Activated gamma-delta T cell treated with anti-CD3 and anti-CD28 coated beads, Interleukin-2, amount 50 U/mL, for 16 hours (primary cell): ENCODE measurements at places on chromosomes 11 and 22.

DNA sequence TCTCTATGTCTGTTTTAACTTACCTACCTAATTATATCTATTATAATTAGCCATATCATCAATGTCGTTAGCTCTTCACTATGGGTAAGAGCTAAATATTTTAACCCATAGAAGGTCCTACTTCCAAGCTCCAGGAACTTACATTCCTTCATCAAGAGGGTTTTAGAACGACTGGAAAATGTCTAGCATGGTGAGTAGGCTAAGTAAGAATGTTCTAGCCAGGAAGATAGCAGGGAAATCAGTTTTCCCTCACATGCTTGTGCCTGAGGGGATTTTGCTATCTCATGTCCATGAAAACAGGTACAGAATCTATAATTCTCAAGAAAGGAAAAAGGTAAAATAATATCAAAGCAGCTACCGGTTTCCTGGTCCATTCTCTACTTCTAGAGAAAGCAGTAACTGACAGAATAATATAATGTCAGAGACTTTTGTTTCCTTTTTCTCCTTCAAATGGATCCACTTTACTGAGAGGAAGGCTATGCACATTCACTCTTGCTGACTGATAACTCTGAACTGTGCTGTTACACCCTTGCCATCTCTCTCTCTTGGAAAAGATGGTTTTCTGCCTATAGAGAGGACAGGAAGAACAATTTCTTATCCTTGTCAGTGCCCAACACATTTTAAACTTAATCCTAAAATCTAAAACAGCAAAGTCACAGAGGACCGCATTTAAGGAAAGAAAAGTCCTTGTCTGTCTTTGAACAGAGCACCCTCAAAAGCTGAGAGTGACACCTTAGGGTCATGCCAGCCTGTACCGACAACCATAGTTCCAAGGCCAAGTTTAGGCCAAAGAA lies 67.0 kb downstream of the MAML2 start:
- no peak for DNase-seq

DNA sequence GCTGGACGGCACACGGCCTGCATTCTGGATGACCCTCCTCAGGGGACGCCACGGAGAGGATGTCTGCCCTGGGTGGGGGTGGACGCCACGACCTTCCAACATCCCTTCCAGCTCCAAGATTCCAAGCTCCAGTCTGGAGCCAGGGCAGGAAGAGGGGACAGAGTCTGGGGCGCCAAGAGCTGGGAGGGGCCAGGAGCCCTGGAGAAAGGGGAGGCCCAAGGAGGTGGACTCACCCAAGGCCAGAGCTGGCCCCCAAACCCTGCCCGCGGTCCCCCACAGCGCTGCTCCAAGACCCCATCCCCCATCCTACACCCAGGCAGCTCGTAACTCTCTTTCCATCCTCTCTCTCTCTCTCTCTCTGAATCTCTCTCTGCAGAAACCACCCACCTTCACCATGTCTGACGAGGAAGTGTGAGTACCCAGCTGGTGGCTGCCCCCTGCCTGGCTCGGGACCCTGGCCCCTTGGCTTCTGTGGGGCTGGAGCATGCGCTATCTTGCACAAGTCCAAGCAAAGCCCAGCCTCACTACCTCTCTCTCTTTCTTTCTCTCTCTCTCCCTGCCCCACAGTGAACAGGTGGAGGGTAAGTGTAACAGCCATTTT lies 3.1 kb downstream of the TNNT3 start:
- DNase-seq, result no peak

GRCh38 chr11:1415631-1416030 lies 25.9 kb downstream of the BRSK2 start:
- no peak for DNase-seq

DNA sequence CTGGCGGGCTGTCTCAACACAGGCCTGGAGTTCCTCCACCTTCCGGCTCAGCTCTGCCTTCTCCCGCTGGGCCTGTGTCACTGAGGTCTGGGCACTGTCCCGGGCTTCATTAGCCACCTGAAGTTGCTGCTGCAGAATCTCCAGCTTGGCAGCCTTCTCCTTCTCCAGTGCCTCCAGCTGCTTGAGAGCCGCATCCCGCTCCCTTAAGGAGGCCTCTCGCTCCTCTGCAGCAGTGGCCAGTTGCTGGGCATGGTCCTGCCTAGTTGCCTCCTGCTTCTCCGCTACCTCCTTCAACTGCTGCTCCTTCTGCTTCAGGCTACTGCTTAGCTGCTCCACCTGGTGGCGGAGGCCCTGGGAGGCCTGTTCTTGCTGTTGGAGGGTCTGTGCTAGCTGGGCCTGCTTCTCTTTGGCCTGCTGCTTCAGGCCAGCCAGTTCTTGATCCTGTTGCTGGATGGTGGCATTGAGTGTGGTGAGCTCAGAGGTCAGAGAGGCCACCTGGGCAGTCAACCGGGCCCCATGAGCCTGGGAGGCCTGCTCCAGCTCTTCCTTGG lies 16.9 kb downstream of the IL18BP start:
- DNase-seq, result no peak
